ENCODE measurements at places on chromosomes 13 and 19. TPM values are rescaled to one million over a fixed set of nuclear protein-coding genes. Genes with fewer than 3 reads are reported as not detected.

The DHRS12 gene
- 11.7 TPM for total RNA-seq

The ACP5 gene
- total RNA-seq, result 10.5 TPM

The ZNF610 gene
- 0.68 TPM for total RNA-seq

The ZNF534 gene
- total RNA-seq, result not detected

The ZNF575 gene
- total RNA-seq, result 1.9 TPM

The ZNF17 gene
- total RNA-seq, result 12.1 TPM

The RNF113B gene
- total RNA-seq, result not detected

The NLRP4 gene
- not detected for total RNA-seq

The GIPR gene
- 14.7 TPM for total RNA-seq

The CEACAM16 gene
- total RNA-seq, result not detected

The NCLN gene
- total RNA-seq, result 142 TPM

DNA sequence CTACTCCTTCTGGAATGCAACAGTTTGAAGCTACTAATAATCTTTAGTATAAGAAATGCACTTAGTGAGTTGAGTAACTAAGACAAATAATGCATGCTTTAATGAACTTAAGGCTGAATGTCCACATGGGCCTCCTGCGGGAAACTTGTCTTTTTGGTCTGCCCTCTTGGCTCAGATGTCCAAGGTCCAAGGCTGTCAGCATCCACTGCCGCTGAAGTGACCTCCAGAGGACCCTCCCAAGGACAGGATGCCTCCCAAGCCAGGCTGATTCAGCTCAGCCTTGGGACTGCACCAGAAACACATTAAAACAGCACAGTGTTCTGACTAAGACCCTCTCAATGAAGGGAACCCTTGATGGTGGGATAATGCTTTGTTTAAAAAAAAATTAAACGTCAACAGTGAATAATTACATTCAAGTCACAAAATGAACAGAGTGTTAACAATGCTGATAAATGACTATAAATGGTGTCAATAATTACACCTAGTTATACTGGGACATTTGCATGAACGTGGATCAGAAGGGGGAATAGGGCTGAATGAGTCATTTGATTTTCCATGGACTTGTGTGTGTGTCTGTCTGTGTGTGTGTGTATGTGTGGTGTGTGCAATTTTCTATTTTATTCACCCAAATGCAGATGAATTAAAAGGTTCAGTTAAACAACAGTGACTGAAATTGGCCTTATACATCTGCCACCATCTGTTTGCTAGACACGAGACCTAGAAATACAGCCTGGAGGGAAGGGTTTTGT is 150.5 kb downstream of the COL4A1 start:
- DNase-seq, result no peak

DNA sequence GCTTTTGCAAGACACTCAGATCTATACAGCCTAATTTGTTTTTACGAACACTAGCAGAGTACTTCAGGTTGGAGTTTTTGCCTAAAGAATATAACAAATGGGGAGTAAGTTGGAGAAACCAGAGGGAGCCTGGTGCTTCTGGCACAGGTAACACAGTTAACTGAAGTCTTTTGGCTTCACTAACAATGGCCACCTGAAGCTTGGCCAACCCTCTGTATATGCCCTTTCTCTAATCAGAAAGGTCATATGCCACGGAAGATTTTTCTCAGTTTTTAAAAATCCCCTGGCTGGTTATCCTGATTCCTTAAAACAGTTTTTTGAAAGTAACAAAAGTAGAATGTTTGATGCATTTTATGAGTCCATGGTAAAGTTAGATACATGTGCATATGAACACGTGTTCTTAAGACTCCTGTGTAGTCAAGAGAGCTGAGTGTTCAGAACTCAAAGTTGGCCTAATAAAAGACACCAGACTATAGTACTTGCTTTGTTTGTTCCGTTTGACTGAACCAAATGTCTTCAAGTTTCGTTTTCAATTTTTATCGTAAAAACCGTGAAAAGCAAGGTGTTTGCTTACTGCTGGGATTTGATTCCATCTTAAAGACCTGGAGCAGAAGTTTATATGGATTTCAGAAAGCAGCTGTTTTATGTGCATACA is 137.5 kb downstream of the KCNRG start:
- DNase-seq, result no peak

GRCh38 chr19:9727644-9728043 is 40.9 kb downstream of the ZNF846 start:
- DNase-seq, result no peak

DNA sequence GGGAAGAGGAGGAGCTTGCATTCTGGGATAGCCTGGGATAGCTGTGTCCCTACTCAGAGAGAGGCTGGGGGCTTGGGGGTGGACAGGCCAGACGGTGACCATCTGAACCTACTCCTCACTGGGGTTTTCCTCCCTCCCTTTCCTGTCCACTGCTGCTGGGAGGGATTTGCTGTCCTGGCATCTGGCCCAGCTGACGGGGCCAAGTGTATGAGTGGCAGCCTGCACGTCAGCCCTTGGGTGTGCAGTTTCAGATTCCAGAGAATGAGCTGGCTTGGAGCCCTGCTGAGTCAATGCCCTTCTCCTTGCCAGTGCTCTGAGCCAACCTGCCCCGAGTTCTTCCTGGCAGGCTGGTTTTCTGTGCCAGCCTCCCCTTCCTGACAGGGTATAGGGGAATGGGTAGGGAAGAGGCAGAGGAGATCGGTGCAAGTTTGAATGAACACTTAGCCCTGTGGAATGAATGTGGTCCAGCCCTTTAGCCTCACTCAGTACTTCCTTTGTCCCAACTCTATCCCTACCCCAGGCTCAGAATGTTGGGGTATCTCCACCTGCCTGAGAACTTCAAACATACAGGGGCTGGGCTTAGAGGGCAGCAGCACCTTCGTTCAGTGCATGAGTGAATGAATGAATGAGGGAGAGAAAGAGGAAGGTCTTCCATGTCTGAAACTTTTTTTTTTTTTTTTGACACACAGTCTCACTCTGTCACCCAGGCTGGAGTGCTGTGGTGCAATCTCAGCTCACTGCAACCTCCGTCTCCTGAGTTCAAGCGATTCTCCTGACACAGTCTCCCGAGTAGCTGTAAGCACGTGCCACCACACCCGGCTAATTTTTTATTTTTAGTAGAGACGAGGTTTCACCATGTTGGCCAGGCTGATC is 1.8 kb upstream of the ANGPTL4 start:
- peak; percentile 93 for DNase-seq

DNA sequence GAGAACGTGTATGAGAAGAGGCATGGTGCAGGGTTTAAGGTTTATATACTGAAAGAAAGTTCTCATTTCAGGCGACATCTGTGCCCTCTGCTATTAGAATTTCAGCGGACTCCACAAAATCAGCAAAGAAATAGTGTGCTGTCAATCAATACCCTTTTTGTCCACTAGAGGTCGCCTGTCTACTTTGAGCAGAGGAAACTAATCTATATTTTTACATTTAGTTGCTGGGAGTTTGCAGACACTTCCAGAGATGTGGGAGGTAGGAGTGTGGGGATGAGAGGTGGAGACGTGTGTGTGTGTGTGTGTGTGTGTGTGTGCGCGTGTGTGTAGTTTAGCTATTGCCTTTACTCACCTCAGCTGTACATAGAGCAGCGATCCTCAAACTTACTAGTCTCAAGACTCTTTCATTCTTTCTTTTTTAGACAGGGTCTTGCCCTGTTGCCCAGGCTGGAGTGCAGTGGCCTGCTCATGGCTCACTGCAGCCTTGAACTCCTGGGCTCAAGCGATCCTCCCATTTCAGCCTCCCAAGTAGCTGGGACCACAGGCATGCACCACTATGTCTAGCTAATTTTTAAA is 9.7 kb downstream of the INAFM1 start:
- DNase-seq, result no peak

- no peak for DNase-seq
Measured at GRCh38 chr19:38708413-38709024, 35.8 kb downstream of the CAPN12 start.

GRCh38 chr19:39195755-39196154 is 1.0 kb upstream of the NCCRP1 start:
- DNase-seq, result no peak

- DNase-seq, result no peak
Measured at GRCh38 chr19:17254636-17255035, 8.9 kb upstream of the NR2F6 start.

DNA sequence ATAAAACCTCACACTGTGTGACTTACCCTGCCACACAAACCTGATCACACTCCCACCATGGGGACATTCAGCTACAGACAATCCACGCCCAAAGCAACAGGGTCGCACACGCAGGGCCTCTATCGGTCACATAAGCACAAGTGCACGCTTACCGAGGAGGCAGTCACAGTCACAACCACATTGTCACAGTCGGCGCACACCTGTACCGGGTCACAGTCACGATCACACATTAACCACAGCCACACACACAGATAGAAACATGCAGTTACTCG is 579 bp downstream of the ZNF566 start:
- DNase-seq, result no peak

DNA sequence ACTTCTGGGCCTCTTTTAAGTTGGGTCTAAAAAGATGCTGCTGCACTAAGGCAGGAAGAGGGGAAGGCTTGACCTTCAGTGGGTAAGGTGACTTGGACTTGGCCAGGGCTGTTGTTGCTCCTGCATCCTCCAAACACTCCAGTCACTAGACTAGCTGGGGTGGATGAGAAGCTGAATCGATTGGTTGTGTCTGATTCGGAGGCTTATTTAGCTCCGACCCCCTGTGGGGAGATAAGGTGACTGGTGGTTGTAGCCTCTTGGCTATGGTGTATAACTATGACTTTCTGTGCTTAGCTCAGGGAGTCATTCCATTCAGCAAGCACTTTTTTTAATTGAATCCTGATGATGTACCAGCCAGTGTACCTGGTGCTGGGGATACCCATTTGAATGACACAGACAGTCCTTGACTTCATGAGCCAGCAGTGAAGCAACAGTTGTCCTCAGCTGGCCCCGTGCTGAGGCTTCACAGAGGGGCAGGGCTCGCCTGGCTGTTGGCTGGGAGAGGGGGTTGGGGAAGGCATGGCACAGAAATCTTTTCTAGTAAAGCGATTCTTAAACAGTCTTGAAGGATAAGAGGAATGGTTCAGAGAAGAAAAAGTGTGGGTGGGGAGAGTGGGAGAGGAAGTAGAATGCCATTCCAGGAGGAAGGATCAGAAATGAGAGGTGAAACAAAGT is 9.9 kb downstream of the PCDH8 start:
- no peak for DNase-seq

DNA sequence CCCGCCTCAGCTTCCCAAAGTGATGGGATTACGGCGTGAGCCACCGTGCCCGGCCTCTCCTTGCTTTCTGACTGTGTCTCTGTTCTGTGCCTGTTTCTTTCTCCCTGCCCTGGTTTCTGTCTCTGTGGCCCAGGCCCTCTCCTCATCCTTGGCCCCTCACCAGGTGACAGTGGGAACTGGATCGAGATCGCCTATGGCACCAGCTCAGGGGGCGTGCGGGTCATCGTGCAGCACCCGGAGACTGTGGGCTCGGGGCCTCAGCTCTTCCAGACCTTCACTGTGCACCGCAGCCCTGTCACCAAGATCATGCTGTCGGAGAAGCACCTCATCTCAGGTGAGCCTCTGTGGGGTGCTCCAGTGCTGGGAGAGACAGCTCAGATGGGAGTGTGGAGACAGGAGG is 9.9 kb downstream of the SHKBP1 start:
- no peak for DNase-seq

DNA sequence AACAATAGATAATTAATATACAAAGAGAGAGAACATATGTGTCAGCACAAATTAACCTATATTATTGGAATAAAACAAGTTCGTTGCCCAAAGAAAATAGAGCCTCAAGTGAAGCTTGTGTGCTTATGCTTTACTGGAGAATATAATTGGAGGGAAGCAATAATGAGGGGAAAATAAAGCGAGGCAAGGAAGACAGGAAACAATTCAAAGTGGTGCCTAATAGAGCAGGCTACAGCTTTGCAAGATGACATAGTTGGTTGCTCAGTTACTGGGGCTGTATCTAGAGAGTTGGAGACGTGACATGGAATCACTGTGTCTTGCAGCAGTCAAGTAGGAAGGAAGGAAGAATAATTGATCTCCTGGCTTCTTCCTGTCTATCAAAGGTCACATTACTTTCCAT is 21.1 kb upstream of the SLC10A2 start:
- no peak for DNase-seq

- peak; percentile 80 for DNase-seq
Measured at GRCh38 chr19:50415661-50416033, 3.1 kb upstream of the SPIB start.

DNA sequence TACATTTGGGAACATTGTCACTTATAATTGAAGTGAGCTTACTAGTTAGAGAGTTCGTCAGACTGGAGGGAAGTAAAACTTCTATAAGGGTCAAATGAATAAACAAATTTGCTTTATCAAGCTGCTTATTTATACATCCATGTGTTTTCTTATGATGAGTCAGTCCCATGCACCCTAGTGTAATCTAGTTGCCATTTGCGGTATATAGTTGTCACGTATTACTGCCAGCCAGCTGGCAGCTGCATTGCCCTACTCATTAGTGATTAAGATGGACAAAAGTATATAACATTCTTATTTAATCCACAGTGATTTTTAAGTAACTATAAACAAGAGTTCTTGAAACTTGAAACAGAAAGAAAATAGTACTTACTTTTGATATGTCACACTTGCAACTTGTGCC is 182.4 kb downstream of the GPC6 start:
- DNase-seq, result no peak

DNA sequence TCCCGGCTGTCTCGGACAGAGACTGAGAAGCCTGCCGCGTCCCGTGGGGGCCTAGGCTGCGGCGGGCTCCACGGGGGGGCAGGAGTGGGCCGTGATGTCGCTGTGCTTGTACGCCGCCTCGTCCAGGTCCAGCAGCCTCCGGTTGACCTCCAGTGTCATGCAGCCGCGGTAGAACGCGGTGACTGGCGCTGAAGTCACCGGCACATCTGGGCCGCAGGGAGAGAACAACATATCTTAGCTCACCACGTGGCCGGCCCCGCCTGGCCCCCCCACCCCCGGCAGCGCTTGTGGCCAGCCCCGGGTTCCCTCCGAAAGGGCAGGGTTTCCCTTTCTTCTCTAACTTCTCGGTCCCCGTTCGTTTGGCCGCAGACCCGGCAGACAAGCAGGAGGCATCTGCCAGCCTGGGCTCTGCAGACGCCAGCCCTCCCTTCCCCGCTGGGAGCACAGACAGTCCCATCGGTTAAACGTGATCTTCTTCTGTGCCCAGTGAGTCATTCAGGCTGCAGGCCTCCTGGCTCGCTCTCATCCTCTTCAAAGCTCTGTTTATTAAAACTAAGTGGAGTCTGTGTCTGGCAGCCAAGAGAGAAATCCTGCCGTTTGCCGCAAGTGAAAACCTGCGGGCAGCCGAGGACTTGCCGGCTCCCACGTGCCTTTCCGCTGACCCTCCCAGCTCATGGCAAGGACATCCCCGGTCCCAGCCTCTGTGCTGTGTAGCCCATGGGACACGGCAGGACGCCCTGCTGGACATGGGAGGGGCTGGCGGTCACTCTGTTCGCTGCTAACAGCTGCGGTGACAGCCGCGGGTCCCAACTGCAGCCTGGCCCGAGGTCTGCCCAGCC is 42.8 kb downstream of the GAS6 start:
- DNase-seq, result peak; percentile 63
